ENCODE measurements at places on chromosomes 1 and 21. TPM values are rescaled to one million over a fixed set of nuclear protein-coding genes. Genes with fewer than 3 reads are reported as not detected.

DNA sequence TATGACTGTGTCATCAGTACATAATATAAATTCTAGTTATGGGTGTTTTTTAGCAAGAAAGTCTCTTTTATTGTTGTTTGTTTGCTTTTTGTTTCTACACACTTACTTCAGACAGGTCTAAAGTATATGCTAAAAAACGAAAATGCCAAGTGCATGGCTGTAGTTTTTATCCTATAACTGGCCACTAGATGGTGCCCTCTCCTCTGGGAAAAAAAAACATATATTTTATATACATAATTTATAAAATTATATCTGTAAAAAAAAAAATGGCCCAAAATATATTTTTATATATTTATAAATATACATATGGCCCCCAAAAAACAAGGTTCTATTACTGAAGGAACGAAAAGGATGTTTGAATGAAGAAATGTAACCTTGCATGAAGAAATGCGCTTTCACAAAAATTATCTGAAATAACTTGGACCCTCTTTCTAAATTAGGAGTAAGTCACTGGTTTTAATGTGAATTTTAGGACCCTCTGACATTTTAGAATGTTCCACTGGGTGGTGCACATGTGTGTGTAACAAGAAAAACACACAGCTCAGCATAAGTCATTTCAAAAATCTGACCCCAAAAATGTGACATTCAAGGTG is 93.5 kb downstream of the TTLL7 start:
- DNase-seq: peak; percentile 22

NR0B2 gene
- not detected for total RNA-seq

- no peak for DNase-seq
Measured at GRCh38 chr1:88680911-88681622, 3.0 kb upstream of the PKN2 start.

DNA sequence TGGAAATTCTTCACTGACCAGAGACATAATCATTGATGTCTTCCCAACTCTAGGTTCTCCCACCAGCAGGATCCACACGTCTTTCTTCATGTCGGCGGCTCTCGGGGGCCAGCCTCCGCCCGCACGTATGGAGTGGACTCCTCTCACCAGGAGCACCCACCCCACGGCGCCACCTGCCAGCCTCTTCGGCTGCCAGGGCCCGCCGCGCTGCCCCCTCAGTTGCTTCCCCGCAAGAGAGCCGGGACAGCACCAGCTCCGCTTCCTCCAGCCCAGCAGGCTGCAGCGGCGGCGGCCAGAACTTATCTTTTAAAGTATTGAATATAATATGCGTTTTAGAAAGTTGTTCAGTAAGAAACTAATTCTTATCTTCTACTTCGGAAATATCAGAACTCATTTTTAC is 273.5 kb downstream of the LIPI start:
- no peak for DNase-seq

- no peak for DNase-seq
Measured at GRCh38 chr1:181001091-181001780, 21.4 kb downstream of the STX6 start.

CHD5 gene
- total RNA-seq: not detected

- DNase-seq: peak; percentile 90
Measured at GRCh38 chr1:39391691-39392679, 99.5 kb upstream of the BMP8A start.

ST6GALNAC3 gene
- 0.56 TPM for total RNA-seq

Data from IMR-90 (cell line).